ENCODE measurements at places on chromosomes 13 and 19.
A peak's percentile ranks its signal among the peaks of the same experiment; 100 is the strongest.

DNA sequence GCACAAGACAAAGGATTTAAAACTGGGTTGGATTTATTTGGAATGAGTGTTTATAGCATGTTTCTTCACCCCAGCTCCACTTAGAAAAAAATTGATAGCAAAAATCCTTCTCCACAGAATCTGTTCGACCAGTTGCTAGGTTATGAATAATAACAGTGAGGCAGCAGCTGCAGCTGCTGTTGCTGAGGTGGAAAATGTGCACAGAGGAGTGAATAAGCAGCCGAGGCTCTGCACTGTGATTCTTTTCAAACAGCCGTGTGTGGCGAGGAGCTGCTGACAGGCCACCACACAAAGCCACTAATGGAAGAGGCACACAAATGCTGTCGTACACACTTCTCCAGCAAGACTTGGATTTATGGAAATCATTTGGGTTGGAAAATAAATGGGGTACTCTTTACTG is 6.4 kb upstream of the RASL11A start:
- peak; percentile 12 for DNase-seq

DNA sequence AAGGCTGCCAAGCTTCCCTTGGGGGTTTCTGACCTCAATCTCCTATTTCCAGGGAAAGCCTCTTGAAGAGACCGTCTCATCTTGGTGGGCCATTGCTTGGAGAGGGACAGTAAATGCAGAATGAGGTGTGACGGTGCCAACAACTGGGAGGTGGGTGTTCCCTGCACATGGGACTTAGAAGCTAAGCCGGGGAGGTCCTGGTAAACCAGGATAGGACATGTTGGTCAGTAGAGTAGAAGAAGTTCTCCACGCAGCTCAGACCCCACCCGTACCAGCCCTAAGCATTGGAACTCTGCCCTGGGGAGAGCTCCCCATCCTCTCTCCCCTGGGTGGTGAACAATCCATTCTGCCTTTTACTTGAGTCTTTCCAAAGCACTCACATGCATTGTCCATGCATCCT is 92.0 kb downstream of the SOX1 start:
- no peak for DNase-seq

DNA sequence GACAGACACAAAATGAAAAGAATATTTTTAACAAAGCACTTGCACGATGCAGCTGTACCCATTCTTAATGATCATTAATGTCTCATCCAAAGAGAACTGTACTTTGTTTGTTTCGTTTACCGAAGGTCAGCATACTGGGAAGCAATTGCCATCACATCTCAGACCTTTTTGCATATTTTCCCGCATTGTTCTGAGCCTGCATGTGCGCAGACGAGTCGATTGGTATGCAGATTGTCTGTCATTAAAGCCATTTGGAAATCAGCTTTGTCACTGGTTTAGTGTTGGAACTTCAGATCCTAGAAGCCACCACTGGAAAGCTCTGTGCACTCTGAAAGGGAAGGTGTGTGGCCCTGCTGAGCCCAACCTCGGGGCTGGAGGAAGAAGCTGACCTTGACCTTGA is 15.6 kb downstream of the SPACA7 start:
- no peak for DNase-seq

GRCh38 chr19:33508941-33509614 is 12.5 kb downstream of the PEPD start:
- DNase-seq, result no peak

DNA sequence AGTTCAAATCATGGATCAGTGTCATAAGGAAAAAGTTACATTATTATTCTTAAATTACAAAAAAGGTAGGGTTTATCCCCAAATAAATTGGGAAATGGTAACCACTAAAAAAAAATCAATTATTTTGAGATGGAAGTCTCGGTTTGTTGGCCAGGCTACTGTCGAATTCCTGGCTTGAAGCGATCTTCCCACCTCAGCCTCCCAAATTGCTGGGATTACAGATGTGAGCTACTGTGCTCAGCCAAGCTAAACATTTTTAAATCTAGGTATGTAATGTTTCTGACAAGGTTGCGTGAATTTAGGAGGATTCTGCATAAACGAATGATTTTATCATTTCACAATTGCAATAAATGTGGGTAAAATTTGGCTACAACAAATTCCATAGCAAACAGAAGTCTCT is 2.0 kb downstream of the NAA16 start:
- no peak for DNase-seq

Data from NCI-H1417 treated with DMSO at 0.1 percent for 48 hours (cell line).